SK-N-MC (cell line): ENCODE measurements at places on chromosomes 6 and 20.

DNA sequence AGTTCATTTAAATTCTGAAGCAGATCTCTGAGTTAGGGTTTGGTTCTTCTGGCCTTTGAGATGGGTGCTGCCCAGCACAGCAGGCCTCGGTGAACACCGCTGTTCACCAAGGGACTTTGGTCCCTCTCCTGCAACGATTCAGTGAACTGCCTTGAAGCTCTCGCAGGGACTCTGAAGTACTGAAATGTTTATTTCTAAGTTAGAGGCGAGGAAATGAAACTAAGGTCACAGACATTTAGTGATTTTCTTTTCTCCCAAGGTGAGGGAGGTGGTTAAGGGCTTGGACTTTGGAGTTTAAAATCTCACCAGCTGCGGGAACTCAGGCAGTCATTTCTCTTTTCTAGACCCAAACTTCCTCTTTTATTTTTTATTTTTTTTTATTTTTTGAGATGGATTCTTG lies 26.2 kb downstream of the E2F3 start:
- DNase-seq, result no peak

DNA sequence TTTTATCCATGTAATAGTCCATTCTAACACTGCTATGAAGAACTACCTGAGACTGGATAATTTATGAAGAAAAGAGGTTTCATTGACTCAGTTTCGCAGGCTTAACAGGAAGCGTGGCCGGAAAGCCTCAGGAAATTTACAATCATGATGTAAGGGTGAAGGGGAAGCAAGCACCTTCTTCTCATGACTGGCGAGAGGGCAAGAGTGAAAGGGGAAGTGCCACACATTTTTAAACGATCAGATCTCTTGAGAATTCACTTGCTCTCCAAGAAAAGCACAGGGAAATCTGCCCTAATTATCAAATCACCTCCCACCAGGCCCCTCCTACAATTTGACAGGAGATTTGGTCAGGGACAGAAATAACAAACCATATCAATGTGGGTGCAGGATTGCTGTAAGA lies 859.7 kb downstream of the EPHA7 start:
- no peak for DNase-seq

DNA sequence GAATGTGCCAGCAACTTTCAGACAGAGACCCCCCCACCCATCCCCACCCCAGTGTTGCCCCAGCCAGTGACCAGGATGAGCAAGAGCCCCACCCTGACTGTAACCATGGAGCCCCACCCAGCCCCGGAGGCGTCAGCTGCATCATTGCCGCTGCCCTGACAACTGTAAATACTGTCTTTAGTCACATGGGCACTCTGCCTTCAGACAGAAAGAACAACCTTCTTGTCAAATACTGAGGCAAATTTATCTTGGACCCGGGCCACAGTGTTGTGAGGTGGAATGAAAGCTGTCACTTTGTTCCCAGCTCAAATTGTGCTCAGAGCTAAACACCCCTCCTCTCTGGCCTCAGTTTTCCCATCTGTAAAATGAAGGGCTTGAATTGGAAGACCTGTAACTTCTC lies 23.7 kb downstream of the MOCS3 start:
- no peak for DNase-seq

DNA sequence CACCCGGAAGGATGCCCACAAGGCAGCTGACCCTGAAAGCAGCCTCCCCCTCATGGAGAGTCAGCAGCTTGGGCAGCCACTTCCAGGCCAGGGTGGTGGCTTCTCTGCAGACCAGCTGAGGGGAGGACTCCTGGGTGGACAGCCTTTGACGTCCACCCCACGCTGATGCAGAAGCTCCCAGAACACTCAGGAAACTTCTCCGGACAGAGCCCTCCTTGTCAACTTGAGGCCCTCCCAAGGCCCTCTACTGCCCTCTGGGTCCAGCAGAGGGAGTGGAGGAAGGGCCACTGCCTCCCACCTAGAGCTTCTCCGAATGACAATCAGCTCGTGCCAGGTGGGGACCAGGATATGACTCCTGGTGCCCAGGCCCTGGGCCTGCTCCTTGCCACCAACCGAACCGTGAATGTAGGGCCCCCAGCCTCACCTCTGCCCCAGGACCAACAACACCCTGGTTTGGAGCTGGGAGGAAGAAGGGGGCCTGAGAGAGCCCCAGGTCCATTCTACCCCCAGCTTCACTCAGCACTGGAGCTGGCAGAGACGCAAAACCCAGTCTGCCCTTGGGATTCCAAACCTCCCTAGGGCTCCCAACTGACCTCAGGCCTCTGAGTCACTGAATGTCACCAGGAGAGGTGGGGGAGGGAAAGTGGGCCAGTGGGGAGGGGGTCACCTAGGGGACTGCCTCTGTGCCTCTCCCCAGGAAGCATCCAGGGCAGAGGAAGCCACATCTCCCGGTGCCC lies 10.9 kb upstream of the SLC22A7 start:
- DNase-seq, result no peak
